Inflammatory macrophage treated with lipopolysaccharide for 1 hour (primary cell): ENCODE measurements at places on chromosomes 13 and 19.

DNA sequence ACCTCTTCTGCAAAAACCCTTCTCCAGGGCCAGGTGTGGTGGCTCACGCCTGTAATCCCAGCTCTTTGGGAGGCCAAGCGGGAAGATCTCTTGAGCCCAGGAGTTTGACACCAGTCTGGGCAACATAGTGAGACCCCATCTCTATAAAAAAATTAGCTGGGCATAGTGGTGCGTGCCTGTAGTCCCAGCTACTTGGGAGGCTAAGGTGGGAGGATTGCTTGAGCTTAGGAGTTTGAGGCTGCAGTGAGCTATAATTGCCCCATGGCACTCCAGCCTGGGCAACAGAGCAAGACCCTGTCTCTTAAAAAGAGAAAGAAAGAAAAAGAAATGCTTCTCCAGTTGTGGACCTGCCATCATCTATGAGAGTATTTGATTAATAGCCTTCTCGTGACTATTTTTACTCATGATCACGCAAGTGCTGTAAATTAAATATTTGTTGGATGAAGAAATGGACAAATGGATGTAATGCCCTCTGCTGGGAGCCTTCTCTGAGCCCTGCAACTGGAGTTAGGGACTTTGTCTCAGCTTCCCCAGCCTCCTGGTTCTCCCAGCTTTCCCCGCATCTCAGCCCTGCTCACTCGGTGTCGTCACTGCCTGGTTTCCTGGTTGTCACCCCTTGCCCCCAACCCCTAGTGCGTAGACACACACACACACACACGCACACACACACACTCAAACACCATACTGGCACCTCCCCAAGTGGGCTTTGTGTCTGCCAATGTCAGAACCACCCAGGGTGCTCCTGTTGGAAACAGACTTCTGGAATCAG, 12.2 kb downstream of the WIZ start:
- no peak for DNase-seq

- no peak for DNase-seq
Measured at GRCh38 chr13:111552891-111553655, 232.6 kb downstream of the TEX29 start.

- no peak for DNase-seq
Measured at GRCh38 chr19:50322234-50322633, 6.9 kb downstream of the KCNC3 start.

GRCh38 chr19:15337202-15337601, 4.9 kb upstream of the BRD4 start:
- no peak for DNase-seq

DNA sequence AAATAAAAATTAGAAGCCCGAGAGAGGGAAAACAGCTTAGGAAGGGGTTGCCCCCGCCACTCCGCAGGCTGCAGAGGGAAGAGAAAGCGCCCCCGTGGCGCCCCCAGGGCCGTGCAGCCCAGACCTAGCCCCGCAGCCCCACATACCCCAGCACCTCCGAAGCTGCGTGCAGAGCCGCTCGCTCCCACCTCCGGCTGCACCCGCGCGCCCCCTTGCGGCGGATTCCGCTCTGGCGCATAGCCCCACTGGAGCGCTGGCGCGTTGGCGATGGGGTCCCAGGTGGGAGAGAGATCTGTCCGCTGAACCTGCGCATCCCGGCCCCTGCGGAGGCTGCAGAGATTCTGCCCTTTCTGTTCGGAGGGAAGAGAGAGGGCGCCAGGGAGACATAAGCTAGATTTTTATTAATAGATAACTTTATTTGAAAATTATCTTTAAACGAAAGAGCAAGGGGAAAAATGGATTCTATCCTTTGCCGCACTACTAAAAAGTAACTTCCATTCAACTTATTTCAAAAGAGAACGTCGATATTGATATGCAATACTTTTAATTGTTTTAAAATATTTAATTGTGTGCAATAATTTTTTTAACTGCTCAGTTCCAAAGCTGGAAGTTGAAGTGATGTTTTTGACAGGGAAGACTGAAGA, 11.7 kb upstream of the CLN5 start:
- peak; percentile 90 for DNase-seq

GRCh38 chr19:11191273-11191755, 6.0 kb downstream of the KANK2 start:
- DNase-seq = peak; percentile 91

DNA sequence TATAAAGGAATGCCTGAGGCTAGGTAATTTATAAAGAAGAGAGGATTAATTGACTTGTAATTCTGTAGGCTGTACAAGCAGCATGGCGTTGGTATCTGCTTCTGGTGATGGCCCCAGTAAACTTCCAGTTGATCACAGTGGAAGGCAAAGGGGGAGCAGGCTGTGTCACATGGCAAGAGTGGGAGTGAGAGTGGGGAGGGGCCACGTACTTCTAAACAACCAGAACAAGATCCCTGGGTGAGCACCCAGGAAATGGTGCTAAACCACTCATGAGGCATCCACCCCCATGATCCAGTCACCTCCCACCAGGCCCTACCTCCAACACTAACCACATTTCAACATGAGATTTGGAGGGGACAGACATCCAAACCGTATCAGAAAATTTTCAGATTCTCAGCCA, 3.0 kb upstream of the RNF113B start:
- no peak for DNase-seq

DNA sequence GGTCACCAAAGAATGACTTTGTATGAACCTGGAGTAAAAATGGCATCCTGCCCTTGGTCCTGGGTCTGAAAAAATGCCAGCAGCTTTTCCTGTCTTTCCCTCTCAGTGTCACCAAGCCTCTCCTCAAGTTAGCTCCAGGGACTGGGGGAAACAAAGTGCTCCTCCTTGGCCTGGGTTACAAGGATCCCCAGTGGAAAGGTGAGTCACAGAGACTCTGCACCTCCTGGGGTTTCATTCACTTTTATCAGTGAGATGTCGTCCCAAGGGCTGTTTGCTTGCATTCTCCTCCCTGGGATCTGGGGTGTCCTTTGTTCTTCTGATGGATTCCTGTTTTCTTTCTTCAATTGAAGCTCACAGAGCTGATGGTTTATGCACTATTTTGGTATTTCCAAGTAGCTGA, 93.2 kb upstream of the CSNK1A1L start:
- DNase-seq = no peak
